ENCODE measurements at places on chromosomes 12 and 14. TPM values are rescaled to one million over a fixed set of nuclear protein-coding genes. Genes with fewer than 3 reads are reported as not detected.

GRCh38 chr14:52007637-52008036 is 18.3 kb downstream of the RTRAF start:
- no peak for DNase-seq

- no peak for DNase-seq
Observed at GRCh38 chr12:65895759-65896656, 71.7 kb downstream of the HMGA2 start.

The PPP4R4 gene
- total RNA-seq = 0.18 TPM

DNA sequence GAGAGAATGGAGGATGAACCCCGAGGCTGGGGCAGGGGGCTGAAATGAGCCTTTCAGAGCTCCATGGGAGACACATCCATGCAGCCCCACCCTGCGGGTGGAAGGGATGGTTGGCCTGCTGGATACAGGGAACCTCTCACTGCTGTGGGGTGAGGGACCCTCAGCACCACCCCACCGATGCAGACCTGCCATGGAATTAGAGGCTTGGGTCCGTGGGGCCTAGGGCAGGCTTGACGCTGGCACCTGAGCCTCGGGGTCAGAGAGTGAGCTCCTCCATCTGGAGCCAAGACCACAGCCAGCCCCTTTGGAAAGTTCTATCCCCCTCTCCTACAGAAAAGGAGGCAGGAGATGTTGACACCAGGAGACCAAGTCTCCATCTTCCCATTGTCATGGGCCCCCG is 7.4 kb upstream of the KRT74 start:
- no peak for DNase-seq

- peak; percentile 21 for DNase-seq
Observed at GRCh38 chr12:58425481-58426392, 484.4 kb downstream of the ATP23 start.

The HOXC12 gene
- not detected for total RNA-seq

The CEP128 gene
- 5.2 TPM for total RNA-seq

The RNASE7 gene
- not detected for total RNA-seq

The KCNJ8 gene
- total RNA-seq = 21.7 TPM

GRCh38 chr14:64098120-64098519 is 196.1 kb downstream of the ESR2 start:
- DNase-seq = no peak

DNA sequence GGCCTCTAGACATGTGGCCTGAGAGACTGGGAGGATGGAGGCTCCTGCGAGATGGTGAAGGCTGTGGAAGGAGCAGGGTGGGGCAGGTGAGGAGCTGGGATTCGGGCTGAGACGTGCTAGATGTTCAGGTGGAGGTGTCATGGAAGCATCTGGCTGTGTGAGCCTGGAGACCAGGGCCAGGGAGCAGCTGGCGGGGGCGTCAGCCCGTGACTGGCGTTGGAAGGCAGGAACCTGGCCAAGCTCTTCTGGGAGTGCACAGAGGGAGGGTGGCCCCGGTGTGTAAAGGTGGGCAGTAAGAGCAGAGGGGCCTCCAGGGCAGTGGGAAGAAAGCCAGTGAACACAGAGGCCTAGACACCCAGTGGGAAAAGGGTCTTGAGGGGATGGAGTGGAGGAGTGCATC is 55.1 kb upstream of the RD3L start:
- no peak for DNase-seq

DNA sequence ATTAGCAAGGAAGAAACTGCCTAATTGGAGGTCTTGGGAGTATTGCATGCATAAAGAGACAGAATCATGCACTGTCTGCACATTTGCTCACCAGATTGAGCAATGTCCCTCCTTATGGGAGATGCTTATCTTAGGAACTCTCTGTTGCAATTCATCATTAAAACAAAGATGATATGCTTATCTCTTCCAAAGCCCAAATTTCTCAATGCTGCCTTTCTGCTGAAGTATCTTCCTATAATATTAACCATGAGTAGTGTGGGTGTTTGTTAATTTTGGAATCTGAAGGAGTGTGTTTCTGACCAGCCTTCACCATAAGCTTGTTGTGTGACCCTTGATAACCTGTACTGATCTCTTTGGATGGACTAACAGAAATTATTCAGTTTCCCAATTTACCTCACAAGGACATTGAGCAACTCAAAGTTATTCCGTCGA is 1257.6 kb upstream of the FLRT2 start:
- no peak for DNase-seq

DNA sequence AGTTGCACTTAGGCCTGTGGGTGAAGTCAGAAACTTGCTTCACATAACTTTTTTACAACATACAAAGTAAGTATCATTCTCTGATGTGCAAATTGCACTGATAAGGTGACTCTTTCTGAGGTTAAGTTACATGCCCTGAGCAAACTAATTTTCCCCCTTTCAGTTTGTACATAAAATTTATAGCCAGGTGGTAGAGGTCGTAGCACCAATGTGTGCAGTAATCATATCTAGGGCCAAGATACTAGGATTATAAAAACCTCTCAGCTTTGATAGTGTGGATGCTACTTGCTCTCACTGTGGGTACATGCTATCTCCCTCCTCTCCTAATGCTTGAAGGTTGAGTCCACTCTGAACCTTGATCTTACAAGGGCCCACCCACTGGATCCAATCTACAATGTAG is 130.7 kb upstream of the CPNE8 start:
- no peak for DNase-seq

The MFAP5 gene
- total RNA-seq = 64.8 TPM

DNA sequence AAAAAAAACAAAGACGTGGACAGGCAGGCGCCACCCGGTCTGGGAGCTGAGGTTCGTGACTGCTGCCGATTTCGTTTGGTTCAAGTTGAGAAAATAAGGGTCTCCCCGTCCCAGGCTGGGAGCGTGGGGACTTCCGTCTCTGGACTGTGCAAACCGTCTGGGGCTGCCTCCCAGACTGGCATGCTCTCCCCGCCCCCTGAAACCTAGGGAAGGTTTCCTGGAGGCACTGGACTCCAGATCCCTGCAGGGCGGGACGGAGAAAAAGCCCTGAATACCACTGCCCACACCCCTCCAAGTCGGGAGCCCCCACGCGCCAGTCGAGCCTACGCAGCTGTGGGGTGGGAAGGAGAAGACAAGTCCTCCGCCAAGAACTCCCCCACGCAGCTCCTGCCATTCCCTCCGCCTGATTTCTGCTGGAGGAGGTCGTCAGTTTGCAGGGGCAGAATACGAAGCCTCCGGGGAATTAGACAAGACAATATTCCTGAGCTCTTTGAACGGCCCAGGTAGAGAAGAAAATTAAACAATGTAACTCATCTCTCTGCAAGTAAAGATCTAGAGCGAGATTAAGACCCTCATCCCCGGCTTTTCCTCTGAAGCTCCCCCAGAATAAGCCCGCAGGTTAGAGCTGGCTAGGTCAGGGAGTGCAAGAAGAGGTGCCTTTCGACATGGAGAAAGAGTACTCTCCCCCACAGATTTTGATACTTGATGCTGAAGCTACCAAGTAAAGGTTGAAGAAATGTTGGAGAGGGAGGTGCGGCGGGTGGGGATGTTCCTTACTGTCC is 10.4 kb upstream of the HOXC13 start:
- DNase-seq = no peak

GRCh38 chr14:50045039-50045711 is 71.2 kb downstream of the VCPKMT start:
- DNase-seq = peak; percentile 88

The MANSC4 gene
- total RNA-seq = not detected

- DNase-seq = no peak
Observed at GRCh38 chr12:67523538-67523937, 125.0 kb upstream of the DYRK2 start.

GRCh38 chr12:39417916-39418315 is 25.0 kb downstream of the KIF21A start:
- no peak for DNase-seq

DNA sequence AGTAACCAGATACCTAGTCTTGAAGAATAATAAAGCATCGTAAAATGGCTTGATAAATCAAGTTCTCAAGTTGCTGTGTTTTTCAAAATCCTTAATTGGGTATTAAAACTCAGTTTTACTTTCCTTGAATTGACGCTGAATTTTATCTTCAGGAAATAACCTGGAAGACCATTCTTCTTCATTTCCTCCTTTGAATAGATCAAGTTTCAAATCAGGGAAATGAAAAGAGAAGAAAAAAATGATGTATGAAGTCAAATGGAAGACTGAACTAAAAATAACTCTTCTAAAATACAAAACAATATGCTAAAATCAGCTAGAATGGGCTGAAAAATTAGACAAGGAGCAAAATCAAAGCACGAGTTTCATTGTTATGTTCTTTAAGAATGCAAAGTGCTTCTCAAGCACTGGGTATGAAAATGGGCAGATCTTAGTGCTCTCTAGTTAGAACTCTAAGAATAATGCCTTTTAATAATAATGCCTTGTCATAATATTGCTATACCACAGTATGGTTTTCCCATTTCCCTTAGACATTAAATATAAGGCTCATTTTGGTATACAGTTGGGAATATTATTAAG is 54.6 kb upstream of the CLEC14A start:
- no peak for DNase-seq

- no peak for DNase-seq
Observed at GRCh38 chr14:68278576-68279436, 459.2 kb downstream of the RAD51B start.

DNA sequence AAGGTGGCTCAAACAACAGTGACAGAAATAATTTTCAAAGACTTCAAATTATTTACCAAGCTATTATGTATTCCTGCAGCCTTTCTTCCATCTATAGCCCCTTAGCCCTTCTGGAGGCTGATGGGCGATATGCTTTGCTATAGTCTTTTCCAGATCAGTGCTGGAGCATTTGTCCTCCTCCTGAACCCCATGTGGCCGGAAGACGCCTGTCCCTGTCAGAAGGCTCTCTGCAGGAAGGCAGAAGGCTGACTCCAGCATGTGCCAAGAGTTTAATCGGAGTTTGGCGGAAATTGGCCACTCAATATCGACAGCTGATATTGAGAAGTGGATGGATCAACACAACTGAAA is 49.3 kb upstream of the MAX start:
- DNase-seq = no peak

The BIN2 gene
- 4.0 TPM for total RNA-seq

Measured in left cardiac atrium (tissue), 4 donors.